ENCODE measurements at places on chromosomes 4 and X.

GRCh38 chr4:158788516-158788915, 19.7 kb downstream of the FNIP2 start:
- DNase-seq, result no peak

GRCh38 chrX:111262086-111262485, 8.2 kb downstream of the CAPN6 start:
- DNase-seq, result peak; percentile 26

- peak; percentile 30 for DNase-seq
These were observed 618.0 kb downstream of the CCSER1 start for GRCh38 chr4:90745176-90745575.

DNA sequence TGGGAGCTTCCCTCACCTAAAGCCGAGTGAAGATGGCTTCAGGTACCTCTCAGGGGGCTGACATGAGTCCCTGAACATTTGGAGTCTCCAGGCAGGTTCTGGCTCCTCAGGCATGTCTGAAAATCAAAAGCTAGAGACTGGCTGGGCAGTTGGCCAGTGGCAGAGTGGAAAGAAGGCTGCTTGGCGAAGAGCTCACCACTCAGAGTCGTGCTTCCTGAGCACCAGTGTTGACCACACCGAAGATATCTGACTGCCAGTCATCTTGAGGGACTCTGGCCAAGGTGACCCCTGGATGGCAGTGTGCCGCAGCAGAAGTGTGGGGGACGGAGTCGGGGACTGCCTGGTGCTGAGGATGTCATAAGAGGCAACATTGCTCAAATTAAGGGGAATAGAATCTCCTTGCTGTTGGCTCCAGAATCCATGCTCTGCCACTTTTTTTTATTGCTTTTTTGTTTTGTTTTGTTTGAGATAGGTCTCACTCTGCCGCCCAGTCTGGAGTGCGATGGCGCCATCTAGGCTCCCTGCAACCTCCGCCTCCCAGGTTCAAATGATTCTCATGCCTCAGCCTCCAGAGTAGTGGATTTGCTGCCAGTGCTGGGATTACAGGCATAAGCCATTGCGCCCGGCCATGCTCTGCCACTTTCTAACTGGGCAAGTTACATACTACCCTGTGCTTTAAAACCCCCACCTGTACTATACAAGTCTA, 172.5 kb upstream of the GATB start:
- DNase-seq, result no peak

DNA sequence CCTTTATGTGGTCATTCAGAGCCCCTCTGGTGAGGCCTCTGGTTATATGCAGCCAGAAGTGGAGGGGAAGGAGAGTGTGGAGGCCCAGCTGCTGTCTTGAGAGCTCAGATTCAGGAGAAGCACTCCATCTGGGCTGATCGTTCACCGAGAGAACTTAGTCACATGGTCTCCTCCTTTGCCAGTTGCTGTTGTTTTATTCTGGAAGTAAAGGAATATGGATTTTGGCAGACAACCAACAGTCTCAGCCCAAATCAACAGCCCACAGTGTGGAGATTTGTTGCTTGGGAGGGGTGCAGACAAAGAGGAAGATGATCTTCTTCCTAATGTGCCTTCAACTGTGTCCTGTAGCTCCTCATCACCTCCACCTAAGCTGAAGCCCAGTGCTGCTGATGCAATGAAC, 355.4 kb downstream of the ANK2 start:
- no peak for DNase-seq

DNA sequence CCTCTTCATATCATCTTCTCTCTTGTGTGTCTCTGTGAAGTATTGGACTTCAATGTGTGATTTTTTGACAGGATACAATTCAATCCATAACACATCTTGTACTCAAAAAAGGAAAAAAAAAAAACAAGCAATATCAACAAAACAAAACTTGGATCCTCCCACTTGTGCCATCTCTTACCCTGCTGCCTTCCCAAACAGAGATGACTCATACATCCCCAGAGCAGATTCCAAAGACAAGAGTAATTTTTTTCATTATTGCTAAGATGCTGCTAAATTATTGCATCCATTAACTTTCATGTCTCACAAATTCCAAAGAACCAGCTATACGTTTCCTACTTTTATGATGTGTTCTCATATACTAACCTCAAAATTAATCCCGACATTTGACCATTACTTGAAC, 479.2 kb downstream of the GBA3 start:
- peak; percentile 11 for DNase-seq

GRCh38 chr4:100838286-100838685, 320.5 kb upstream of the EMCN start:
- DNase-seq, result no peak

DNA sequence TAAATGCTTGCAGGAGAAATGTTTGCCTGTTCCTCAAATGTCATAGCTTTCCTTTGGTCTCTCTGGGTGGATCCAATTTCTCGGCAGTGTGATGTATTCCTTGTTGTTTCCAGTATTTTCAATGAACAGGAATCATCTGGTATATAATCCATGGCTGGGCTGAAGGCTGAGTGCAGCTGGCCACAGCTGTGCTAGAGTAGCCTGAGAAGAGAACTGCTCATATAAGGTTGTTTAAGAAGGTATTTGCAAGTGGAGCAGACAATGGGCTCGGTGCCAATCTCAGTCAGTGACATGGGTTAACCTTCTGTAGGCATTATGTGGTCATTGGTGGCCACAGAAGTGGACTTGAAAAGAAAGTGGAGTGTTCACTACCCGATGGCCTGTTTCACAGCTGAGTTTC, 390.3 kb downstream of the SPRY1 start:
- DNase-seq, result peak; percentile 64

DNA sequence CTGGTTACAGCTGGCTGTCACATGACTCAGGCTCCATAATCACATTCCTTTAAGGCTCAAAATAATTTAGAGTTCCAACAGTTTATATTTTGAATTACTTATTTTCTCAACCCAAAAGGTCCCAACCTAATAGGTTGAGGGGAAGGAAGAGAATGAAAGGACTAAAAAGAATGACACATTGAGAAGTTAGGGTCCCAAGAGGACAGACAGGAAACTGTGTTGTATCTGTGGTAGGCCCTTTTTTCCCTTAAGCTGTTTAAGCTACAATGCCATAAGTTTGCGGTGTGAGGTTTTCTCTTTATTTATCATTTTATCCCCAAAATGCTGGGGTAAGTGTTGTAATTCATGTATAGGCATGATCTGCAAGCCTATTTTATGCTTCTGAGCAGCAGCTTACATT, 290.2 kb downstream of the ZNF674 start:
- DNase-seq, result no peak

DNA sequence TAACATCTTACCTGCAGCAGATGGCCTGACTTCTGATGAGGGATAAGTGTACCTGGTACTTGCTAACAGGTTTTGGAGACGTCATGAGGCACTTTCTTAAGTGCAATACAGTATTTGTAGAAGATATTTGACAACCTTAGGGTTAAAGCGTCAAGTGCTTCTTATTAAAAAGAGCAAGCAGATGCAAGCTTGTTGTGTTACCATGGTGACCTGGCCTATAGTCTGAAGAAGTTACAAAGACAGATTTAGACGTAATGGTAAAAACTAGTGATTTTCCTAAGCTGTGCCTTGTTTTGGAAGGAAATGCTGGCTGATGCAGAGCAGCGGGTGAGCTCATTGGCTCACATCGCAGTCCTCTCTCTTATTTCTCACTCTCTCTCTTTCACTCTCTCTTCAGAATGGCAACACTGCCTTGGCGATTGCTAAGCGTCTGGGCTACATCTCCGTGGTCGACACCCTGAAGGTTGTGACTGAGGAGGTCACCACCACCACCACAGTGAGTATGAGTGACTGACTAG, 243.6 kb downstream of the ANK2 start:
- peak; percentile 21 for DNase-seq

GRCh38 chr4:4457803-4458553, 71.1 kb downstream of the NSG1 start:
- DNase-seq, result peak; percentile 78

DNA sequence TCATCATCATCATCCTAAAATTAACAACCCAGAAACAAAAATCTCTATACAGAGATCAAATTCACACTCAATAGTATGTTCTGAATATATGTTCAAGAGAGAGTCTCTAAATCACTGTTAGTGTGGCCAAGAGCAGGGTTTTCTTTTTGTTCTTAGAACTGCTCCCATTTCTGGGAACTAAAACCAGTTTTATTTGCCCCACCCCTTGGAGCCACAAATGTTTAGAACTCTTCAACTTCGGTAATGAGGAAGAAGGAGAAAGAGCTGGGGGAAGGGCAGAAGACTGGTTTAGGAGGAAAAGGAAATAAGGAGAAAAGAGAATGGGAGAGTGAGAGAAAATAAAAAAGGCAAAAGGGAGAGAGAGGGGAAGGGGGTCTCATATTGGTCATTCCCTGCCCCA, 32.3 kb downstream of the CYBB start:
- DNase-seq, result no peak

GRCh38 chr4:96227515-96227914, 387.6 kb downstream of the PDHA2 start:
- DNase-seq, result no peak

GRCh38 chr4:12041828-12042227, 613.1 kb upstream of the HS3ST1 start:
- DNase-seq, result no peak

- DNase-seq, result no peak
These were observed 107.6 kb upstream of the C1QTNF7 start for GRCh38 chr4:15320121-15320678.

GRCh38 chr4:131609039-131609438, 1540.1 kb upstream of the PCDH10 start:
- no peak for DNase-seq

- no peak for DNase-seq
These were observed 340.0 kb upstream of the RASGEF1B start for GRCh38 chr4:81811562-81812293.

DNA sequence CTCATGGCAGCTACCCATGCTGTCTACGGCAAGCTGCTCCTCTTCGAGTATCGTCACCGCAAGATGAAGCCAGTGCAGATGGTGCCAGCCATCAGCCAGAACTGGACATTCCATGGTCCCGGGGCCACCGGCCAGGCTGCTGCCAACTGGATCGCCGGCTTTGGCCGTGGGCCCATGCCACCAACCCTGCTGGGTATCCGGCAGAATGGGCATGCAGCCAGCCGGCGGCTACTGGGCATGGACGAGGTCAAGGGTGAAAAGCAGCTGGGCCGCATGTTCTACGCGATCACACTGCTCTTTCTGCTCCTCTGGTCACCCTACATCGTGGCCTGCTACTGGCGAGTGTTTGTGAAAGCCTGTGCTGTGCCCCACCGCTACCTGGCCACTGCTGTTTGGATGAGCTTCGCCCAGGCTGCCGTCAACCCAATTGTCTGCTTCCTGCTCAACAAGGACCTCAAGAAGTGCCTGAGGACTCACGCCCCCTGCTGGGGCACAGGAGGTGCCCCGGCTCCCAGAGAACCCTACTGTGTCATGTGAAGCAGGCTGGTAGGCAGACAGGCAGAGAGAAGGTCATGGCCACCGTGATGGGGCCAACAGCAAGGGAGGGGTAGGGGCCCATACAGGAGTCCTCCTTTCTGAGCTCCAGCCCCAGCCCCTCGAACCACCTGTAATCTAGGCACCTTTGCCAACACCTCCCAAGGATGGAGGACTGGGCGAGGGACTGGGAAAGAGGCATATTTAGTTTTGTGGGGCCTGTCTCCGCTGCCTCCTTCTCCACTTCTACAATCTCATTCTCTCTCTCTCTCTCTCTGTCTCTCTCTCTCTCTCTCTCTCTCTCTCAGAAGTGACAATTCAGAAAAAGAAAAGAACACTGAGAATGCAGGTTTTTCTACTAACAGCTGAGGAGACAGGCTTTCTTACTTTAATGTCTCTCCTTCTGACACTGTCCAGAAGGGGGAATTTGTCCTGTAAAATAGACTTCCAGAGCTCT, 4.7 kb upstream of the TSPYL2 start:
- no peak for DNase-seq

- DNase-seq, result no peak
These were observed 1.7 kb upstream of the TIFA start for GRCh38 chr4:112287258-112287989.

DNA sequence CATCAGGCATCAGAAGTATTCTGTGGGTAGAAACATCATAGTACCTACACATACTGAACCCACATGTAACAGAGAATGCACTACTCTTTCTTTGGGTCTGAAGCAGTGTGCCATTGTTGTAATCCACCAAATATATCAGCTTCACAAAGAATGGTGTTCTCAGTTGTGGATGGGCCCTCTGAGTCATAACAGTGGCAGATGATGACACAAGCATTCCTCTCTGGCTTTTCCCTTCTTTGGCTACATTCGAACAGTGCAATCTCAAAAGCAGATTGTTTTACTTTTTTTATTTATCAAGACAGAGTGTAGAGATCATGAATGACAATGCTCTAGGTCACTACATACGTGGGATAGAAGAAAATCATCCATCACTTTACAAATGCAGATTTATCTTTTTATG, 247.2 kb upstream of the EPHA5 start:
- no peak for DNase-seq

- DNase-seq, result no peak
These were observed 433.0 kb downstream of the PPARGC1A start for GRCh38 chr4:23456864-23457263.

GRCh38 chr4:59994118-59994517, 1206.0 kb upstream of the ADGRL3 start:
- no peak for DNase-seq

- DNase-seq, result no peak
These were observed 132.2 kb upstream of the FUNDC1 start for GRCh38 chrX:44674906-44675305.

GRCh38 chrX:97367125-97367524, 483.4 kb downstream of the RPA4 start:
- DNase-seq, result peak; percentile 2

DNA sequence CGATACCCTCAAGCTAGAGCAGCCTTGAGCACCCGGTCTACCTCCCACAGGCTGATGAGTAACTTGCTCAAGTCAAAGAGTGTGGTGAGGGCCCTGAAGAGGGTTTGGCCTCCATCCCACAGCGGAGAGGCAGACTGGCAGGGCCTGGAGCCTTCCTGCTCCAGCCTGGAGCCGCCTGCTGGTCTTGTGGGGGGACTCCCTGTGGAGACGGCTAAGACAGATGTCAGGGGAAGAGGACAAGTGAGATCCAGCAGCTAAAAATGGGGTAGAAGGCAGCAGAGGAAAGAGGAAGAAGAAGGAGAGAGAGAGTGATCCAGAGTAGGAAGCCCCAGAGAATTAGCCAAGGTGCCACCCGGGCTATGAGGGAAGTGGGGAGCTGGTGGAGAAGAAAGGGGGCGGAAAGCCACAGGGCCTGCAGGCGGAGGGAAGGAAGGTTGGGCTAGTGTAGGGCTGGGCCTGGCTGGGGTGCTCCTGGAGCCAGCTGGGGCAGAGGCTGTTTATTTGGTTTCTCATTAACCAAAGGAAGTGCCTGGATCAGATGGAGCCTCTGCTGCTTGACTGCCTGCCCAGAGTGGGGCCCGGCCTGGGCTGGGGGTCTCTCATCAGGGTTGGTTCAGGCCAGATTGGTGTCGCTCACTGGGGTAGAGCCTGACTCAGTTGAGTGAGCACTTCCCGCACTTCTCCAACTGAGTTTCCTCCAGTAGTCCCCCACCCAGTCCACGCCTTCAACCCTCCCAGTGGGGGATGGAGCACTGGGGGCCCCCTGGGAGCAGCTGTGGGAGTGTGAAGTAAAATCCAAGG, 14.2 kb downstream of the EFNB1 start:
- DNase-seq, result peak; percentile 60

GRCh38 chrX:30504309-30504708, 73.3 kb downstream of the TASL start:
- DNase-seq, result peak; percentile 33

- no peak for DNase-seq
These were observed 68.4 kb upstream of the BMP2K start for GRCh38 chr4:78707793-78708192.
